ENCODE measurements at places on chromosomes 7 and 10.

DNA sequence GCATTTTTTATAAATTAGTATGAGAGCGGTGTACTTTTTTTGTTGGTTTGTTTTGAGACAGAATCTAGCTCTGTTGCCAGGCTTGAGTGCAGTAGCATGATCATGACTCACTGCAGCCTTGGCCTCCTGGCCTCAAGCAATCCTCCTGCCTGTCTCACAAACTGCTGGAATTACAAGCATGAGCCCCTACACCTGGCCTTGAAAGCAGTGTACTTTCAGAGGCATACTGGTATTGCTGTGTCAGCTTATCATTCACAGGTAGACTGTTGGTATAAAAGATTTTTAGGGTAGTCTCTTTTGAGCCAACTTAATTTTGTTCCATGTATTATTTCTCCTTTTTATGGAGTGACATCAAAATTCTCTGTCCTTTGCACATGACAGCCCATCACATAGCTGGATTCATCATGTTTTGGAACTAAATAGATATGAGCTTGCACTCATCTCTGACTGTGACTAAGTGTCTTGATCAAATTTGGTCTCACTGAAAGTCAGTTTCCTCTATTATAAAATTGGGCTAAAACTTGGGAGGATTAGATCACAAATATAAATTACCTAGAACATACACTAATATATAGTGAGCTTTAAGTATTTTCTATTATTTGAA is 12.4 kb downstream of the GNAT3 start:
- DNase-seq: no peak

GRCh38 chr7:138186951-138187351 is 110.7 kb downstream of the AKR1D1 start:
- no peak for DNase-seq

DNA sequence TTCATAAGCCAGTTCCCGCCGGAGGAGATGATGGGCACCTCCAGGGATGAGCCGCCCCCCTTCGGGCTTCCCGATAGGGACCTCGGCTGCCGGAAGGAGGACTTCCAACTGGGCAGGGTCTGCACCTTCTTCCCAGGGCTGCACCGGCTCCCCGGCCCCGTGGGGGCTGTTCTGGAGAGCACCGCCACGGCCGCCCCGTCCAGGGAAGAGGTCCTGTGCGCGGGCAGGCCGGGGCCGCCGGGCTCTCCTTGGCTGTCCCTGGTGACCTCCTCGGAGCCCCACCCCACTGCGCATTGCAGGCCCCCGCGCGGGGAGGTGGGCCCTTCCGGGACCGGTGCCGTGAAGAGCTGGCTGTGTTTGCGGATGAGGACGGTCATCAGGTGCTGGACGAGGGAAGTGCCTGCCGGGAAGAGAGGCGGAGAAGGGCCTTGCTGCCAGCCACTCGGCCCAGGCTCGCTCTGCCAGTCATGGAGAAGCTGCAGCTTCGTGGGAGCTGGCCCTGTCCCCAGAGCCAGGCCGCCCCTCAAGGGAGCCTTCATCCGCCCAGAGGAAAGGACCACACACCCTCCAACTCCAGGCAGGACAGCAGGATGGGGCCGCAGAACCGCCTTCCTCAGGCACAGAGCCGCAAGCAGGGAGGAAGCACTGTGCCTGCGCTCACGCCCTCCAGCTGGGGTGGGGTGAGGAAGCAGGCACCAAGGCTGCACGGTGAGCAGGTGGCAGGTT is 144.4 kb downstream of the MAPK8 start:
- no peak for DNase-seq

DNA sequence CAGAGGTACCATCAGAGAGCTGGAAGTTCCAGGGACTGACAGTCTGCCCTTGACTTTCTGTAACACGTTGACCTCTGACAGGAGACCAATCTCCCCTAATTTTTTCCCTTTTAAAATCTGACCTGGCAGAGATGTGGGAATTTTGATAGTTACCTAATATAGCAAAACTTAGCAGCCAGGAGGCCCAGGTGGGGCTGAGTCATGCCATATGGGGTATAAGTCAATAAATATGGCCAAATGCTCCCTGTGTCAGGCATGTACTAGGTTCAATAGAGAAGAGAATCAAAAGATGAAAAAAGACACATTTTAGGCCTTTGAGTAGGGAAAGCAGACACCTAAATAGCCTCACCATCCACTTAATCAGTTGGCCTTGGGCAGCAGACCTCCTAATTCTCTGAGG is 6.1 kb upstream of the GRK5 start:
- DNase-seq: no peak

- DNase-seq: no peak
Observed at GRCh38 chr10:116713846-116714245, 28.5 kb downstream of the HSPA12A start.

- DNase-seq: no peak
Observed at GRCh38 chr7:51151455-51151854, 165.2 kb downstream of the COBL start.

- no peak for DNase-seq
Observed at GRCh38 chr7:8322667-8323066, 60.7 kb upstream of the ICA1 start.

DNA sequence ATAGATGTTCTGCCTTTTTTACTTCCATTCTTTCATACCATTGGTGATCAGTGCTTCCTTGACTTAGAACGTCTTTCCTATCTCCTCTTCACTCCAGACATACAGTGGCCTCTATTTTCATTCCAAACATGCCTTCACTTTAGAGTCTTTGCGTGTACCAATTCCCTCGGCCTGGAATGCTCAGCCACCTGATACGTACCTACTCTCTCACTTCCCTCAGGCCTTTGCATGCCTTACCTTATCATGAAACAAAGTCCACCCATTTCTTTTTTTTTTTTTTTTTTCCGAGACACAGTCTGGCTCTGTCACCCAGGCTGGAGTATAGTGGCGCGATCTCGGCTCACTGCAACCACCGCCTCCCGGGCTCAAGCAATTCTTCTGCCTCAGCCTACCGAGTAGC is 2.2 kb upstream of the CCNJ start:
- DNase-seq: no peak

- DNase-seq: no peak
Observed at GRCh38 chr7:47405921-47406800, 175.8 kb downstream of the TNS3 start.

DNA sequence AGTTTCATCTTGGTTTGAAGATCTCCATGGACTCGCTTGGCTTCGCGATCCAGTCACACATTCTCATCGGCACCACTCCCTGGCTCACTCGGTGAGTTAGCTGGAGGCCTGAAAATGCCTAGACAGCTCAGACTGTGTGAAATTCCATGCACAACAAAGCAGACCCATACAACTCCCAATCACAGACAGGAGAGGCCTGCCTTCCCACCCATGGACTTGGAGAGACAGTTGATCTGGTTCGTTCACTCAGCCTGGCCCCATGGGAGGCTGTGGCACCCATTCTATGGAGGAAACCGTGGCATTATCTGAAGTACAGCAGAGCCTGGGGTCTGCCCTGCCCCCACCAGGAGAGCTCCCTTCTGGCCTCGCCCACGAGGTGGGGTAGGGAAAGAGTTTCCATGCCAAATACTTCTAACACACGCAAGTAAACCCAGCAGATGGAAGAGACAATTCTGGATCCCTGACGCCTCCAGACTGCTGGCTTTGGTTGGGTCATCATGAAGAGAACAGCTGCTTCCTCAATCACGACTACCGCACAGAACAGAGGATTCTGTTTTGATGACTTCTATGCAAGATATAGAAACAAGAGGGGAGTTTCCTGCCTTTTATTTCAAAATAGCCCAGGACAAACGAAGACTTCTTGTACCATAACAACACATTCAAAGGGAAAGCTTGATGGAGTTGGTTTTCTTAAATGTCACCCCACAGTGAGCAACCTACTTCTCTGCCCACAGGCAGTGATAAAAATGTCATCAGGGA is 15.9 kb downstream of the FAM53B start:
- DNase-seq: no peak

DNA sequence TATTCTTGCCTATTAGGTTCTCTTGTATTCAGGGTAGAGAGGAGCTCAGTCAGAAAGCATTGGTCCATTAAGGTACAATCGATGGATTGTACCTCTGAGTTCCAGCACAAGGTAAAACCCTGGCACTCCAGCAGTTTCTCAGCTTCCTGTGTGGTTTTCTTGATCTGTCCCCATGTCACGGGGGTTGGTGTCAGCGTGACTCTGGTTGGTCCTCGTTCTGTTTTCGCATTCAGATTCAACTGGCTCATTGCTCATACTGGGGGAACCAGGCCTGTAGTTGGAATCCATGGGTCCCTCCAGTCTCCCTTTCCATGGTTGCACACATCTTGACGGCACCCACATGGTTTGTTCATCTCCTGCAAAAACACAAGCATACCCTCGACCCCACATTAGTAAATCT is 32.7 kb upstream of the RASGEF1A start:
- no peak for DNase-seq

- DNase-seq: no peak
Observed at GRCh38 chr7:35716038-35716803, 21.3 kb upstream of the HERPUD2 start.

- peak; percentile 34 for DNase-seq
Observed at GRCh38 chr7:2757904-2758672, 70.1 kb downstream of the AMZ1 start.

DNA sequence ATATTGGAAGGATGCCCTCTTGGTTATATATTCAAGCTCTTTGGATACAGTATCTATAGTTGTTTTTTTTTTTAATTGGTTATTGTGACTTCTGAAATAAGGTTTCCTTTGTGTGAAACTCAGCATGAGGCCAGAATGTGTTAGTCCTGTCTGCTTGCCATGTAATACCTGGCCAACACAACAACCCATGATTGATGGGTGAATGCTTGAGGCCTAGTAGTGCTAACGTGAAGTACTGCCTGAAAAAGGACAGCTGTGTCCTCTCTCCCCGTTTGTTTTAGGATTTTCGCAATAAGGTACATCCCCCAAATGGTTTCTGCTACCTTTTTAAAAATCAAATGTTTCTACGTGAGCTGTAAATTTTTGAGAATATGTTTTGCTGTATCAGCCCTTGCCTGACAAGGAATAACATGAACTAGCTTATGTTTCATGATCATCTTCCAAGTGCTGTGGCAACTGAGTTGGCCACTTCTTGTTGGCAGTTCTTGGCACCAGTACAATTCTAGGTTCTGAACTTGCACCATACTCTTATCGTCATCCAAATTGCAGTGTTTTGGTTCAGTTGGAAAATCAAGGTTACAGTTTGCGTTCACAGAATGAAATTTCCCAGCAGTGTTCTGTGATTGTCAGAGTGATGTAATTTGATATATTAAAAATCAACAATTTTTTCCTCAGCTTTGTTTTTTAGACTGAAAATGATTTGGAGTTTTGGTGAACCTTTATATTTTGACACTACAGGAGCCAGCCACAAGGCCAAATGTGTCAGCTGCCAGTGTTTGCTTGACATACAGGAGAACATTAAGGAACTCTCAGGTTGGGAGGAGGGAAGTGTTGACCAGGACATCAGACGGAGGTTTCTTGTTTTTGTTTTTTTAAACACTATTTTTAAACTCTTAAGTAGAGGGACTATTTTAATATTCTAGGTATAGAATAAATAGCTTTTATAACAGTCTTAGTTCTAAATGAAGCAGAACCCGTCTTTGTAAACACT is 13.5 kb upstream of the ASCC1 start:
- DNase-seq: no peak

GRCh38 chr7:112202816-112203215 is 3.4 kb downstream of the DOCK4 start:
- no peak for DNase-seq

GRCh38 chr7:135262623-135263320 is 29.1 kb downstream of the STRA8 start:
- DNase-seq: no peak

GRCh38 chr7:111067251-111067650 is 23.7 kb upstream of the LRRN3 start:
- no peak for DNase-seq

DNA sequence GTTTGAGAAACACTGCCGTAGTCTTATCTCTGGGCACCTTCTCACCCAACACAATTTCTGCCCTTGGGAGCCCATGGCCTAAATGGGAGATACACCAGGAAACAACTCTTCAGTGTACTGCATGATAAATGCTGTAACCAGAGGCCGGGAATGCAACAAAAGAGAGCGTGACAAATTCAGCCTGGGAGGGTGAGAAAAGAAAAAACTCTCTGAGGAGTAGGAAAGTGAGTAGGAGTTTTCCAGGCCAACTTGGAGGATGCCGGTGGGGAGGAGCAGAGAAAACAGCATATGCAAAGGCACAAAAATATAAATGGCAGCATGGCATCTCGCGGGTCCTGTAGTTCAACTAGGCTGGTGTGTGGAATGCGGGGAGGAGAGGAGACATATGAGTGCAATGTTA is 624.5 kb downstream of the PARD3 start:
- no peak for DNase-seq

DNA sequence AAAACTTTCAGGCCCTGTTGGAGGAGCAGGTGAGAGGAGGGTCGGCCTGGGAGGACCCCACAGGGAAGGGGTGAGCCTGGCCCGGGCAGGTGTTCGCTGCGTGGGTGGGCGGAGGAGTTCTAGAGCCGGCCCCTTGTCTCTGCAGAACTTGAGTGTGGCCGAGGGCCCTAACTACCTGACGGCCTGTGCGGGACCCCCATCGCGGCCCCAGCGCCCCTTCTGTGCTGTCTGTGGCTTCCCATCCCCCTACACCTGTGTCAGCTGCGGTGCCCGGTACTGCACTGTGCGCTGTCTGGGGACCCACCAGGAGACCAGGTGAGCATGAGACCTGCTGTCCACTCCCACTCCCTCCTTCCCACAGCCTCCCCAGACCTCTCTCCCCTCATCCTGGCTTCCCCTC is 5.6 kb downstream of the ZNHIT1 start:
- no peak for DNase-seq

Data from activated gamma-delta T cell treated with anti-CD3 and anti-CD28 coated beads, Interleukin-2, amount 50 U/mL, for 16 hours (primary cell).